CD14-positive monocyte (primary cell): ENCODE measurements at places on chromosomes 6 and 20. TPM values are rescaled to one million over a fixed set of nuclear protein-coding genes. Genes with fewer than 3 reads are reported as not detected.

- no peak for DNase-seq
These were observed 19.2 kb downstream of the CAPN11 start for GRCh38 chr6:44177691-44178423.

DNA sequence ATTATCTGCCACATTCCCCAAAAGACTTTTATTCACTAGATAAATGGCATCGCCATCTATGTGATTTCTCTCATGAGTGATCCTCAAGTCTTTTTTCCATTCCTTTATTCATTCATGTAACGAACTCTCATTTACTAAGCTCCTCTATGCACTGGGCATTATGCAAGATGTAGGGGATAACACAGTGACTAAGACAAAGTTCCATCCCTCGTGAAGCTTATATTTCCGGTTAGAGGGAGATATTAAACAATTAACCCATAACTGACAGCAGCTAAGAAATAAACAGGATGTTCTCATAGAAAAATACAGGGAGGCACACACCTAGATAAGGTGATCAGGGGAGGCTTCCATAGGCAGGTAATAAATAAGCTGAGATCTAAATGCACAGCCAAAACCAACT is 17.2 kb upstream of the PREX1 start:
- peak; percentile 81 for DNase-seq

- no peak for DNase-seq
These were observed 11.5 kb downstream of the BPI start for GRCh38 chr20:38315290-38315966.

DNA sequence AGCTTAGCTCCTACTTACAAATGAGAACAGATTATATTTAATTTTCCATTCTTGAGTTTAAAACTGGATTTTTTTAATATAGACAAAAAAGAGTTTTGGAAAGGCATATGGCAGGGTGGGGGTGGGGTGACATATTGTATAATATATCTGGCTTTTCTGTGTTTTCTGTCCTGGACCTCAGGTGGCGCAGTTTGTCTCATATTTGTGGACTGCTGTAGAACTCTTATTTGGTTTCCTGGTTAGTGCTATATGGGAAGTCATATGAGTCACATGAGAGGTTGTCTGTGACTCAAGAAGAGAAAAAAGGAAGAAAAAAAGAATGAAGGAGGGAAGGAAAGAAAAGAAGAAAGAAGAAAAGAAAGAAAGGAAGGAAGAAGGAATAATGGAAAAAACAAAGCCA is 131.8 kb downstream of the CLVS2 start:
- no peak for DNase-seq

- no peak for DNase-seq
These were observed 43.1 kb upstream of the FOXP4 start for GRCh38 chr6:41502917-41503671.

DNA sequence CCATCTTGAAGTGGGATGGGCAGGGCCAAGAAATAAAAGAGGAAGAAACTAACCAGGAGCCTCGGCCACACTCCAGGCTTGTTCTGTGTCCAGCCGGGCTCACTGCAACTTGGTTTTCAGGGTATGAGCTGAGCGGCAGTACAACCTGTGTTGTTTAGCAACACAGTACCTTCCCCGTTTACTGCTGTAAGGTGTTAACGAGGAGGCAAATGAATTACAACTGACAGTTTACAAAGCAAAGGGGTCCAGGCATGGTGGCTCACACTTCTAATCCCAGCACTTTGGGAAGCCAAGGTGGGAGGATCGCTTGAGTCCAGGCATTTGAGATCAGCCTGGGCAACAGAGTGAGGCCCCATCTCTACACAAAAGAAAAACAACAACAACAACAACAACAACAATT is 481.3 kb upstream of the SULF2 start:
- DNase-seq: no peak

- DNase-seq: no peak
These were observed 9.6 kb downstream of the MOXD1 start for GRCh38 chr6:132391391-132392269.

GRCh38 chr6:39247667-39248194 is 18.5 kb upstream of the KCNK5 start:
- no peak for DNase-seq

DNA sequence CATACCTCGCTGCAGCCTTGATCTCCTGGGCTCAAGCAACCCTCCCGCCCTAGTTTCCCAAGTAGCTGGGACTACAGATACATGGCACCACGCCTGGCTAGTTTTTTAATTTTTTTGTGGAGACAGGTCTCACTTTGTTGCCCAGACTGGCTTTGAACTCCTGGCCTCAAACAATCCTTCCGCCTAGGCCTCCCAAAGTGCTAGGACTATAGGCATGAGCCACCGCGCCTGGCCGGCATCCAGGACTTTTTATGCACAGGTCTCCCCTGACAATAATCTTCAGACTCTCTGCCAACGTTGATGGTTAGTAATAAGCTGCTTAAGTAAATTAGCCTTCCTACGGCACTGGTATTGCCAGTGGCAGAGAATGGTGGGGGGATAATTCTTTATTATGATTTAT is 110.5 kb upstream of the MTHFD1L start:
- DNase-seq: no peak

GRCh38 chr20:35568645-35569044 is 26.8 kb downstream of the ERGIC3 start:
- no peak for DNase-seq

DNA sequence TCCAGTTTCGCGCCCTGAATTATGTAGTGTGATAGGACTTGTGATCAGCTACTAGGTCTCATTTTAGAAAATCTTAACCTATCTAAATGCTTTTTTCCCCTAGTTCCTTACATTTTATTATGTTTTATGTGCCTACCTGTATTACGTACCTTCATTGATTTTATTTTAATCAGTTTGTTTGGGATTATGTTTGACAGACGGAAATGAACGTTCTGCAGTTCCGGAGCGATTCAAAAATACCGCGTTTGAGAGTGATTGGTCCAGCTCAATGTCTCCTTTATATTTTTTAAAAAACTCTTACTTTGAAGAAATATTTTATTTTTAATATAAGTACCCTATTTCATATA is 114.3 kb upstream of the BTN3A2 start:
- DNase-seq: no peak

- DNase-seq: peak; percentile 78
These were observed 42.1 kb downstream of the KLHL31 start for GRCh38 chr6:53623497-53623896.

DNA sequence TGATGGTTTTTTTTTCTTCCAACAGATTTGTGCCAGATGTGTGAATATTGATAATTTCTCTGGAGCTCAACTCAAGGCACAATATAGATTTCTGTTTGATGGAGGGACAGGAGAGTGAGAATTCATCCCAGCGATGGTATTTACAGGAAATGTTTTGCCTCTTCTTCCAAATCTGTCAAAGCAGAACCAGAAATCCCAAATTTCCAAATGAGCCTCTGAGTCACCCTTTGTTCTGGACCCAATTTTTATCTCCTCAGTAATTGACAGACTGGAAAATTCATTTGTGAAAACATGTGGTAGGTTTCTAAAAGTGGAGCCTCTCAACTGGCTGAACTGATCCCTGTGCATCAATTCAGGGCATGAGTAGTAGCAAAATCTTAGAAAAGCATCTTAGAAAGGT is 223.2 kb upstream of the TSHZ2 start:
- no peak for DNase-seq

DNA sequence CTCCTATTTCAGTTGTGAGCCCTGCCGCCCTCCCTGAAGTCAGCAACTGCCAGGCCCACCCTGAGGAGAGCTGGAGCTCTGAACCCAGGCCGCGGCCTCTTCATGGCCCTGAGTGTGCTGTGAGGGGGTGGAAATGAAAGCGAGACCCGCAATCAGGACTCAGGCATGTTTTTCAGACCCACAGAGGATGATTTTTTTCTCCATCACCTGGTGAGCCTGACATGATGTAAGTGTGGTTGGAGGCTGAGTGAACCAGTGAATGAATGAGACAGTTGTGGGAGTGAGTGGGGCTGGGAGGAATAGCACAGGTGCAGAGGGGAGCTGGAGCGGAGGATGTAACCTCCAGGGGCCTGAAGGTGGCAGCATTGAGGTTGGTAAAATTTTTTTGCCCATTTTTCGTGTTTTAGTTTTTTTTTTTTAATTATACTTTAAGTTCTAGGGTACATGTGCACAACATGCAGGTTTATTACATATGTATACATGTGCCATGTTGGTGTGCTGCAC is 18.3 kb downstream of the RAET1L start:
- no peak for DNase-seq

DNA sequence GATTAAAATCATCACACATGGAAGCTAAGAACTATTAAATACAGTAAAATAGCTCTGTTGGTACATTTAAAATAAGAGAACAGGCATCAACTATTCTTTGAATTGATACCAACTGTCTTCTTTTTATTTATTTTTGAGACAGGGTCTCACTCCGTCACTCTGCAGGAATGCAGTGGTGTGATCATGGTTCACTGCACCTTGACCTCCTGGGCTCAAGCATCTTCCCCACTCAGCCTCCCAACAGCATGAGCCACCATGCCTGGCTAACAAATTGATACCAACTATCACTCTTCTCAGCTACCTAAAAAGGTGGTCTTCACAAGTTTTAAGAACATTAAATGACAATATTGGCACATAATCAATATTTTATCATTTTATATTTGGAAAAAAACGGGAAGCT is 7.8 kb upstream of the PNISR start:
- DNase-seq: no peak

GRCh38 chr6:13507306-13507860 is 20.0 kb upstream of the GFOD1 start:
- DNase-seq: no peak

- no peak for DNase-seq
These were observed 145.7 kb downstream of the KHDC1L start for GRCh38 chr6:73079611-73079955.

NKX2-4 gene
- not detected for polyA plus RNA-seq

PACSIN1 gene
- polyA plus RNA-seq: not detected in 2 replicates

FAM83B gene
- polyA plus RNA-seq: not detected

APOM gene
- 4.8 TPM for polyA plus RNA-seq

GABRR1 gene
- polyA plus RNA-seq: not detected

PMEPA1 gene
- 0.73 TPM for polyA plus RNA-seq

RSPH3 gene
- 4.6 TPM for polyA plus RNA-seq

KCNK16 gene
- not detected in 2 replicates for polyA plus RNA-seq
